ENCODE measurements at places on chromosomes 2 and 18.

GRCh38 chr2:134792186-134792585 lies 46.2 kb upstream of the ACMSD start:
- no peak for DNase-seq

GRCh38 chr2:9228781-9229469 lies 22.3 kb downstream of the ASAP2 start:
- no peak for DNase-seq

GRCh38 chr18:65073060-65073550 lies 677.7 kb upstream of the CDH7 start:
- no peak for DNase-seq

DNA sequence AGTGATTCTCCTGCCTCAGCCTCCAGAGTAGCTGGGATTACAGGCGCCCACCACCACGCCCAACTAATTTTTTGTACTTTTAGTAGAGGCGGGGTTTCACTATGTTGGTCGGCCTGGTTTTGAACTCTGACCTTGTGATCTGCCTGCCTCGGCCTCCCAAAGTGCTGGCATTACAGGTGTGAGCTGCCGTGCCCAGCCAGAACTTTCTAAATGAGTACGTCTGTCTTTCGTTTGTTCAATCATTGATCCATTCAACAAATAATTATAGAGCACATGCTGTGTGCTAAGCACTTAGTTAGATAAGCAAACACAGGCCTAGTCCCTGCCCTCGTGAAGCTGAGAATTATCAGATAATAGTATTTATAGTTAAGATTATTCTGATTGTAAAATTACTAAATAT lies 56.5 kb downstream of the TTC39C start:
- no peak for DNase-seq

DNA sequence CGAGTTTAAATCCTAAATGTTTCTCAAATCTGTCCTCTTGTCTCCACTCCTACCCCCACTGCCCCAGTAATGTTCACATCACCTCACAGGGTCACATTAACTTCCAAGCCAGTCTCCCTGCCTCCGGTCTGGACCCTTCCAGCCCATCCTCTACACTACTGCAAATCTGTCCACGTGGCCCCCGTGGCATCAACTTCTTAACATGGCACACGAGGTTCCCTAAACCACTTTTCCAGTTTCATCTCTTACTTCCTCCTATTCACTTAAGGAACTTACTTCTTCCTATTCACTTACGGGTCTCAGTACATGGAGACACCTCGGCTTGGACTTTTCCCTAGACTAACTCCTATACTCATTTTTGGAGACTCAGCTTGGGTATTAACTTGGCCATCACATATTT lies 27.0 kb downstream of the MRPL33 start:
- no peak for DNase-seq

- no peak for DNase-seq
Measured at GRCh38 chr2:234643407-234643806, 146.5 kb upstream of the ARL4C start.

DNA sequence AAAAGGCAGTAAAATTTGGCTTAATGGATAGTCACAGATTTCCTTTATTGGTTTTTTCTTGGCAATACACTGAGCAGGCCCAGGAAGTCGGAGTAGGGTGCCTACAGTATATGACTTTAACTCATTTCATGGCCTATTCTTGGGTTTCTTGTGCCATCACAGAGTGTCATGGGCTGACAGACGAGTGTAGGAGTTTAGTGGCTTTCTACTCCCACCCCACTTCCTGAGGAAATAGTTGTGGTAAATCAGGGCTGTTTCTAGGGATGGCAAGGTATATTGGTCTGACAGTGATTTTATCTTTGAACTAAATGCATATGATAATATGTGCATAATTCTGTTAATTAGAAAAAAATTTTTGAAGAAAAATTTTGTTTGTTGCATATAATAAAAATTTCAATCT lies 100.1 kb downstream of the PLCL1 start:
- DNase-seq: no peak

DNA sequence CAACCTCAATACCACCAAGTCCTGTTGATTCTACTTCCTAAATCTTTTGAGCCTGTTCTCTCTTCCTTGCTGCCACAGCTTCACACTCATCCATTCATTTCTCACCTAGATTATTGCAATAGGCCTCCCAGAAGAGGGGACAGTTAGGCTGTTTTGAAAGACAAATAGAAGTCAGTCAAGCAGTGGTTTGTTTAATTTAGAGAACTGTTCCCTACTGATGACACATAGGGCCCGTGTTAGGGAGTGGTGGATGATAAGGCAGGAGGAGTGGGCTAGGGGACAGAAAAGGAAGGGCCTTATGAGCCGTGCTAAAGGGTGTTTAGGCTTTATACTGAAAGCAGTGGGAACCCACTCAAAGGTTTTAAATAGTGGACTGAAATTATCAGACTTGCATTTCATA lies 59.6 kb upstream of the ZFP36L2 start:
- no peak for DNase-seq

All from skeletal muscle cell (primary cell).